ENCODE measurements at places on chromosomes 3 and 15.

- no peak for DNase-seq
Measured at GRCh38 chr15:58010983-58011382, 54.5 kb downstream of the ALDH1A2 start.

- no peak for DNase-seq
Measured at GRCh38 chr3:83426300-83426699, 1532.5 kb upstream of the CADM2 start.

DNA sequence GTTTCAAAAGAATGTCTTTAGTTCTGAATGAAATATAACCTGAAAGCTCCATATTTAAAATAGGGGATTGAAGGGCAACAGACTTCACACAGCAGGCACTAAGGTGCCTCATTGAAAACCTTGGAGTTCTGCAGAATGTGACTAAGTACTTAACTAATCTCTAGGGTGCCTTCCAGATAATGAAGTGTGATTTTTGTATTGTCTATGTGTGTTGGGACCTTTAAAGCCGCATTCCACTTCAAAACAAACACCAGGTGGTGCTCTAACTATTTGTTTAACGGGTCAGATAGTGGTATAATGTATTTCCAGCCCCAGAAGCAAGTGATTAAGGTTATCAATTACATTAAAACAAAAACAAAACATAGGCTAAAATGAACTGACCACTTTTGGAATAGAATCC, 28.0 kb downstream of the TFG start:
- no peak for DNase-seq

DNA sequence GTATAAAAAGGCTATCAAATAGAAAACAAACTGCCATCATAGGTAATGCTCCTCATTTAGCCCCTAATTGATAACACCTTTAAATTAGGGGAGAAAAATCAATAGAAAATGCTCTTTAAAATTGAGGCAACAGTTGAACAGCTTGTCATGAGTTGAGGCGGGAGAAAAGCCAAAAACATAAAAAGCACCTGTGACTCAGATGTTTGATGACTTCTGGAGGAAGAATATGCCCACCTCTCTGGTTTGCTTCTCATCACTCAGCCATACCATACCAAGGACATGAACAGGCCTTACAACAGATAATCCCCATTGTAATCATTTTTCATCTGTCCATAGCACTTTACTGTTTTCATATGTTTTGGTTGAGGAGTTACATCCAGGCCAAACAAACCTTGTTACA, 246.0 kb downstream of the MYRIP start:
- no peak for DNase-seq

- no peak for DNase-seq
Measured at GRCh38 chr3:65820600-65820999, 218.1 kb downstream of the MAGI1 start.

DNA sequence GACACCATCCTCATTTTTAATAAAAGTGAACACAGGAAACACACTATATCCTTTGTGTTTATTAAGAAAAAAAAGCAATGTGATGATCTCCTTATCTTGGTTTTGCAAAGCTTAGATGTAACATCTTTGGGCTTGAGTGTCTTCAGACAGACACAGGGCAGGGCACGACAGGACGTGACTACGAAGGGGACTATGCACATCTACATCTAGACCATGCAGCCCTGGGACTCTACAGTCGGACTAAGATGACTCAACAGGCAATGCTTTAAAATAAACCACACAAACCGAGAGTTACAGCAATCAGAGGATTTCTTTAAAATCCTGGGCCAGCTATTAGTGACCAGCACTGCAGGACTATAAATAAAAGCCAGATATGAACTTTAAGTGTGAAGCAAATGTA, 22.8 kb upstream of the TM2D3 start:
- no peak for DNase-seq

DNA sequence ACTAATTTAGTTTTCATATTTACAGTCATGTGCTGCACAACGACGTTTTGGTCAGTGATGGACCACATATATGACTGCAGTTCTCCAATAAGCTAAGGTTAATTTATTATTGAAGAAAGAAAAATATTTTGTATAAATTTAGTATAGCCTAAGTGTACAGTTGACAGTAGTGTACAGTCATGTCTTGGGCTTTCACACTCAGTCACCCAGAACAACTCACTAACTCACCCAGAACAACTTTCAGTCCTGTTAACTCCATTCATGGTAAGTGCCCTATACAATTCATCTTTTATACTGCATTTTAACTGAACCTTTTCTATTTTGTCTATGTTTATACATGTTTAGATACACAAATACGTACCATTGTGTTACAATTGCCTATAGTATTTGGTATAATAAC, 3.8 kb upstream of the GABRR3 start:
- no peak for DNase-seq

DNA sequence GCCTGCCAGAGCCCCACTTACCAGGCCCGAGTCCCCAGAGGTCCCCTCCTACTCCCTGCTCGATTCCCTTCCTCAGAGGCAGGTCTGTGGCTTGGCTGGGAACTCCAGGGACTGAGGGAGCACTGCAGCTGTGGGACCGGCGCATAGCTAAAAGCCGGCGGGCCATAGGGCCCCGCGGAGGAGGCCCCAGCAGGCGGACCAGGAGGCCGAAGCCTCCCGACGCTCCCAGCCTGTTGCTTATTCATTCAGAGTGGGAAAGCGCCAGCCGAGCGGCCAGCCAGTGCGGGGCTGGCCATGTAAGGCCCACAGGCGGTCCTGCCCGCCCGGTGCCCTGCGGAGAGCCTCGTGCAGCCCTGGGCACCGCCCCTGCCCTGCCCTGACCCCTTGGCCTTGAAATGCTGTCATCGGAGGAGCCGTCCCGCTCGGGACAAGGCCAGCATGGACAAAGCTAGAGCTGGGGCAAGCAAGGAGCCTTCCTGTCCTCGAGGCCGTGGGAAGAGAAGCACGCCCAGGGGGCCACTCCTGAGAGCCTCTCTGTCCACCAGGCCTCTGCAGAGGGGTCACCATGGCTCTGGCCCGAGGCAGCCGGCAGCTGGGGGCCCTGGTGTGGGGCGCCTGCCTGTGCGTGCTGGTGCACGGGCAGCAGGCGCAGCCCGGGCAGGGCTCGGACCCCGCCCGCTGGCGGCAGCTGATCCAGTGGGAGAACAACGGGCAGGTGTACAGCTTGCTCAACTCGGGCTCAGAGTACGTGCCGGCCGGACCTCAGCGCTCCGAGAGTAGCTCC, at the start of gene LOXL1:
Gene LOXL1 (plus strand): TSS at position 244 of the 784 bp plus-strand sequence. CDS start 322 bp downstream, at position 566.
- no peak for DNase-seq

DNA sequence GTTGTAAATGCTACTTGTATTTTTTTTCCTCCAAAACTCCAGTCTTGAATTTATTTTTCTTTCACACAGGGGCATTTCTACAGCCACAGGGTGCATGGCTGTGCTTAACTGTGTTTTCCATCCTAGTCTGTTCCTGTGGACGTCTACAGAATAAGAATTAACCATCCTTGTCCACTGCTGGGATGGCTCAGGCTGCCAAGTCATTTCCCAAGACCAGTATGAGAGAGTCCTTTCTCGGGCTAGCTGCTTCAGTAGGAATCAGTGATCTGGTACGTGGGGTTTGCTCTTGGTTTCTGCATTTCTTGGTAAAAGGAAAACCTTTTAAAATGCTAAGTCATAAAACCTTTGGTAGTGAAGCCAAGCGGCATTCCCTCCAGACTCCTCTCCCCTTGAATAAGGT, 29.8 kb downstream of the CHDH start:
- DNase-seq = no peak

DNA sequence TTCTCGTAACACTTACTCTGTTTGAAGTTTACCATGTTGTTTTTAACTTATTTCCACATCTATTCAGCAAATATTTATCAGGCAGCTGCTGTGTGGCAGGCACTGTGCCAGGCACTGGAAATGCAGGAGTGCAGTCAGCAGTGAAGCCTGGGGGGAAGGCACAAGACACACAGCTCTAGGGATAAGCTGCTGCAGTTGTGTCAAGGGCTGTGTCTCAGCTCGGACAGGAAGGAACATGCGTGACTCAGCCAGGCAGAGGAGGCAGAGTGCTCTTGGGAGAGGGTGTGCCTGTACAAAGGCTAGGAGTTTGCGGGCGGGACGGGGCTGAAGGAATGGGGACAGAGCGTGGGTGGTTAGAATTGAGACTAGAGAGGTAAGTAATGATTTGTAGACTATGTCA, 24.7 kb downstream of the LYSMD4 start:
- no peak for DNase-seq

- no peak for DNase-seq
Measured at GRCh38 chr3:196604548-196604947, 34.9 kb upstream of the NRROS start.

DNA sequence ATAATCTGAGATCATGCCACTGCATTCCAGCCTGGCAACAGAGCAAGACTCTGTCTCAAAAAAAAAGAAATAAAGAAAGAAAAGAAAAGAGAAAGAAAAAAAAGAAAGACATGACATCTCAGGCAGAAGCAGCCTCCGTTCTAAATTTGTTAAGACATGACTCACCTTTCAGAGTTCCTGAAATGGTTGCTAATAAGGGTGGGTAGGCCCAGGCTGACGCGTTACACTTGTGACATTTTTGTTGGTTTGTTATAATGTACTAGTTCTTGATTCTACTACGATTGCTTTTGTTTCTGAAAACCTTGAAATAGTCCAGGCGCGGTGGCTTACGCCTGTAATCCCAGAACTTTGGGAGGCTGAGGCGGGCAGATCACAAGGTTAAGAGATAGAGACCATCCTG, 21.0 kb downstream of the SLC25A20 start:
- no peak for DNase-seq

DNA sequence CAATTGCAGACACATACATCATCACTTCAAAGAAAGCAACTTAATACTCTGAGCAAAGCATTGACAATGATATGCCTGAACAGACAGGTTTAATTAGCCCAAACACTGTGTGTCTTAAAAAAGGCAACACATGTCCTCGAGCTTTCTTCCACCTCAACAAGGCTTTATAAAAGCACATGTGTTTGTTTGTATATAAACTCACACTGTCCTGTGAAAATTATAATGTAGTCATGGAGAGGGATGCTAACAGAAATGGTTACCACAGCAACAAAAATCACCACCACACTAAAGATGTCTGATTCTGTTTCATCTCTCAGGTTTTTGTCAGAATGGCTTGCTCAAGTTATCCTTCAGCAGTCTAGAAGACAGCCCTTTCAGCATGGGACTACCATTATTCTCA, 314.7 kb downstream of the MAGI1 start:
- no peak for DNase-seq

GRCh38 chr3:20478436-20478835, 292.4 kb upstream of the SGO1 start:
- DNase-seq = no peak

GRCh38 chr3:146625186-146625775, 20.1 kb upstream of the PLSCR5 start:
- DNase-seq = no peak

GRCh38 chr3:11582191-11582968, 61.3 kb downstream of the VGLL4 start:
- no peak for DNase-seq

GRCh38 chr3:127025456-127025855, 42.5 kb downstream of the PLXNA1 start:
- no peak for DNase-seq

GRCh38 chr15:48102167-48102566, 18.6 kb upstream of the SLC24A5 start:
- no peak for DNase-seq

- peak; percentile 4 for DNase-seq
Measured at GRCh38 chr15:78438619-78439285, 736 bp downstream of the IREB2 start.

- no peak for DNase-seq
Measured at GRCh38 chr3:99634881-99635280, 3.5 kb upstream of the COL8A1 start.

- DNase-seq = no peak
Measured at GRCh38 chr15:82790321-82790720, 15.5 kb downstream of the FSD2 start.

DNA sequence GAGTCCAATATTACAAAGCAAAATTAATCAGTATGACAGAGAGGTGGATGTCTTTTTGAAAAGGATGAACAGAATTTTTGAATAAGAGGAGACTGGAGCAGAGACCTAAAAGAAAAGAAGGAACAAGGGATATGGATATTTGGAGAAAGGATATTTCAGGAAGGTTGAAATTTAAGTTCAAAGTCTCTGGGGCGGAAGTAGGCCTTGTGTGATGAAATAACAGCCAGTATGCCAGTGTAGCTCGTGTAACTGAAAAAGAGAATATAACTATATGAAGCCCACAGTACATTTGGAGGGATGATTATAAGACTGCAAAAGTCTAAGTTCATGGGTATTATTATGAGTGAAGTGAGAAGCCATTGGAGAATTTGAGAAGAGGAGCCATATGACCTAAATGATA, 766.7 kb downstream of the GBE1 start:
- DNase-seq = no peak
